ENCODE measurements at places on chromosomes 11 and 22.

DNA sequence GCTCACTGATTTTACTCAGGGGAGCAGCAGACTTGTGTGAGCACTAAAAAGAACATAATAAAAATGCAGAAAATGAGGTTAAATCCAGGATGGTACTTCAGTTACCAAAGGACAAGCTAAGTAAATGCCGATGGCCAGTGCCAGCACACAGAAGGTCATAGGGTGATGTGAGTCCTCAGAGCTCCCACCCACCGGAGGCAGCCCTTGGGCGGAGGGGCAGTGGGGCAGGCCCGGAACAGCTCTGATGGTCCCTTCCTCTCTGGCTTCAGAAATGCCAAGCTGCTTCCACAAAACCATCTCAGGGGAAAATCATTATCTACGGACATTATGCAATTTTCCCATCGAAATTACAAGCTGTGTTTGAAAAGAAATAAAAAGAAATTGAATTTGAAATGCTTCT, 124.5 kb downstream of the RRAS2 start:
- DNase-seq = no peak

- DNase-seq = no peak
These were observed 10.9 kb downstream of the INS start for GRCh38 chr11:2149864-2150847.

- no peak for DNase-seq
These were observed 56.2 kb downstream of the BRD1 start for GRCh38 chr22:49771266-49772065.

DNA sequence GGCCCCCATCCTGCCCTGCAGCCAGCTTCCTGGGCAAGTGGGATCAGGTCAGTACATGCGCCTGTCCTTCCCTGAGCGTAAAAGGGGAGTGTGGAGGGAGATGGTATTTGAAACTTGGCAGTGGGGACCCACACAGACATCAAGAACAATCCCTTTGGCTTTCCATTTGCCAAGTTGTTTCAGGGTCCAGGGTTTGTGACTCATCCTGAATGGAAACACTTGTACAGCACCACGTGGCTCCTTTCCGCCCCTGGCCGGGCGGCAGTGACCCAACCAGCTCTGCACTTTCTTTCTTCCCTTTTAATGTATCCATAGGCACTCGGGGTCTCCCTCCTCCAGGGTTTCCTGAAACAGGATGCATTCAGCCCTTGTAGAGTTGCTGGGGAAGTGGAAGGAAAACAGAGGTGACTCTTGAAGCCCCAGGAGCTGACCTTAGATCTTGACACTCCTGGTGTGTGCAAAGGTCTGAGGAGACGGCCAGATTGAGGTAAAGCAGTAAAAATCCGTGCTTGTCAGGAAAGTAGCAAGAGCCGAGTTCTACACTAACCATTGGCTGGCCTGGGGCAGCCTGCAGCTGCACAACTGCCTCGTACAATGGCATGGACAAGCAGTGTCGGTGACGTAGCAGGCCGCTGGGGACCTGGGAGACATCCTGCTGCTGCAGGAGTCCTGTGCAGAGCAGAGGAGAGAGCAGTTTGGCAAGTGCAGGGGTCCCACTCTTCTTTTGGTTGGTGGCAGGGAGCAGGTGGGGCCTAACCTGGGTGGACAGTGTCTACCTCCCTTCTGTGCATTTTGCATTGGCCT, 189.8 kb downstream of the SNX19 start:
- DNase-seq = no peak

DNA sequence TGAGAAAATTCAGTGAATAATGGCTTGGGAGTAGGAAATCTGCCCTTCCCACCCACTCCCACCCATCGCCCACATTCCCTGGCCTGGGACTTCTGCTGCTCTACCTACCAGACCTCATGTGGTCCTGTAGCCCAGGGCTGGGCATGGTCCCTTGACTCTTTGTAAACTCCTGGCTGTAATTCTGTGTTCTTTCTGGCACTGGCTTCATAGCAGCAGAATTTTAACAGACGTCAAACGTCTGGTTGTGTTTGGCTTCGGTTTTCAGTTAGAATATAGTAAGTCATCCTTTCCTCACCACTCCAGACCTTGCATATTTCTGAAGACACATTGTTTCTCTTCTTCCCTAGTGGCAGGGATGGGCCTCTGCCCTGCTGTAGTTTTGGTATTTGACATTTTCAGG, 210.6 kb downstream of the CSNK2A3 start:
- no peak for DNase-seq

DNA sequence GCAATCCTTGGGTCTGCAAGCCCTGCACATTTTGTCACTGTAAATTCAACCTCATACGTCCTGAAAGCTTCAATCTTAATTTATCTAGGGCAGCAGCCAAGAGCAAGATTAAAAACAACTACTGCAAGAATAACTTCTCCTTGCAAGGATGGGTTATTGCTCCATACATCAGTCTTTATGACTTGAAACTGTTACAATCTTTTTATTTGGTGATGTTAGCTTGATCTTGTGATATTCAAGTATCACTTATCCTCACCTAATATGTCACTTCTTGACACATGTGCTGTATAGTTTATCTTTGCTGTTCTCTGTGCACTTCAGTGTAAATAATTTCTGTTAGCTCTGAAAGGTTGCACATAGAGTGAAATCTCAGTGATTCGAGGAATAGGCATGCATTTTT, 14.7 kb upstream of the APLP2 start:
- no peak for DNase-seq

GRCh38 chr11:74731301-74732094, at the start of gene CHRDL2:
CHRDL2 (minus strand) TSS chr11:74731426; CDS start chr11:74730888, 538 bp downstream.
- no peak for DNase-seq

- no peak for DNase-seq
These were observed 11.9 kb downstream of the L3MBTL2 start for GRCh38 chr22:41216984-41217383.

GRCh38 chr11:18277565-18278271, 11.7 kb downstream of the SAA1 start:
- no peak for DNase-seq

DNA sequence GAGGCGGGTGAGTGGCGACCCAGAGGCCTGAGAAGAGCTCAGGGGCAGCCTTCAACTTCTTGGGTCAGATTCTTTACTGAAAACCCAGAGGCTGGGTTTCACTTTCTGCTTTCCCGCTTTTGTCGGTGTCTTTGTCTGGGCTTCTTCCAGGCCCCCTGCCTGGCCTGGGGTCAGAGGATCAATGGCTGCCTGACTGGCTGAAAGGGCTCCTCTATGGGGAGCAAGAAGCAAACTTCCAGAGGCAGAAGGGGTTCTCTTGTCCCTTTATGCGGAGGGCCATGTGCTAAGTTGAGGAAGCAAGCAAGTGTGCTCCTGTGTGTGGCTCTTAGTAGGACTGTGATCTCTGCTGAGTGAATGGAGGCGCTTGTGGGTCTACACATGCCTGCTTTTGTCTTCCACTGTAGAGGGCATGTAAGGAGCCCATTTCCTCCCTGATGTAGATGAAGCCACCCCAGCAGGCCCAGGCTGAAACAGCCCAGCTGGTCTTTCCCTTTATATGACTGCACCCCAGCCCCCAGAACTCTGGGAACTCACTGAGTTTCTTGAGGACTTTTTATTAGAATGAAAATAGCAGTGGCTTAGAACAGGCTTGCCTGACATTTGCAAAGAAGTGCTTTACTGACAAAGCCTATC, 1.0 kb upstream of the PKNOX2 start:
- no peak for DNase-seq

- DNase-seq = peak; percentile 32
These were observed at the start of gene CLMP for GRCh38 chr11:123195188-123196059. CLMP (minus strand) TSS chr11:123195248; CDS start chr11:123194940, 308 bp downstream.

GRCh38 chr11:38131535-38131934, 1533.5 kb upstream of the RAG2 start:
- no peak for DNase-seq

- DNase-seq = peak; percentile 57
These were observed 271.7 kb downstream of the BUD13 start for GRCh38 chr11:116500947-116501602.

DNA sequence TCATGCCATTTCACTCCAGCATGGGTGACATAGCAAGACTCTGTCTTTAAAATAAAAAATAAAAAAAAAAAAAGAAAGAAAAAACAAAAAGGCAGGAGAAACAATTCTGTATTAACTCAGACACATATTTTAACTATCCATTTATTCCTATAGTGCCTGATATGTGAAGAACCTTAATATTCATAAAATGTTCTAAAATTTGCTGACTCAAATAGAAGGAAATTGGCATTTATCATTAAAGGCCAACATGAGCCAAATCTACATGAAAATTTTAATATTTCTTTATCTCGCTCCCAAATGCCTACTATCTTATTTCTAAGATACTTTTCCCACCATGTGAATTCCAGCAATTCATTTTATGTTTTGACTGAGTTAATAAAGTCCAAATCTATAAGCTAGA, 18.9 kb downstream of the PITPNB start:
- no peak for DNase-seq

DNA sequence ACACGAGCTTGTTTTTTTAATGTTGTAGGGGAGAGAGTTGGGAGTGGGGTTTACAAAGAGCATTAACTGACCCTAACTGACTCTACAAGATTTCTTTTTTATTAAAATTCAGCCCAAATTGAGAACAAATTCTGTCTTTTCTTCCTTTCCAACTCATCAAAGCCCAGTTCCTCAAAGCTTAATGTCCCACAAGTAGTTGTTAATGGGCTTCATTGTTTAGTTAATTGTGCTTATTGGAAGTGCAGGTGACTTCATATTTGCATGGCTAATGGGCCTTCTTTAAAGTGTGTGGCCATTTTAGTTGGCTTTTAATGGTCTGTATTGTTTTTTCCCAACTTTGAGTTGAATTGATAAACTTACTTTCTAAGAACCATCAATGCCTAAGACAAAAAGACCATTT, 39.8 kb downstream of the MPPED2 start:
- no peak for DNase-seq

DNA sequence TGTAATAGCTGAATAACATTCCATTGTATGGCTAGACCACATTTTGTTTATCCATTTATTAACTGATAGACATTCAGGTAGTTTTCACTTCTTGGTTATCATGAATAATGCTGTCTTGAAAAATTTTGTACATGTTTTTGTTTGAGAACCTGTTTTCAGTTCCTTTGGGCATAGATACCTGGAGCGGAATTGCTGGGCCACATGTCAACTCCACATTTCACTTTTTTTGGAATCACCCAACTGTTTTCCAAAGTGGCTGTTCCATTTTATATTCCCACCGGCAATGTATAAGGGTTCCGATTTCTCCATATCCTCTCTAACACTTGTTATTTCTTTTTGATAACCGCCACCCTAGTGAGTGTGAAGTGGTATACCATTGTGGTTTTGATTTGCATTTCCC, 184.3 kb downstream of the LARGE1 start:
- no peak for DNase-seq
